ENCODE measurements at places on chromosomes 16 and 17. TPM values are rescaled to one million over a fixed set of nuclear protein-coding genes. Genes with fewer than 3 reads are reported as not detected.
A peak's percentile ranks its signal among the peaks of the same experiment; 100 is the strongest.

SLC35G6 gene
- 0.21 TPM for polyA plus RNA-seq

- no peak for DNase-seq
These were observed 16.1 kb upstream of the ABCA5 start for GRCh38 chr17:69342896-69343644.

DNA sequence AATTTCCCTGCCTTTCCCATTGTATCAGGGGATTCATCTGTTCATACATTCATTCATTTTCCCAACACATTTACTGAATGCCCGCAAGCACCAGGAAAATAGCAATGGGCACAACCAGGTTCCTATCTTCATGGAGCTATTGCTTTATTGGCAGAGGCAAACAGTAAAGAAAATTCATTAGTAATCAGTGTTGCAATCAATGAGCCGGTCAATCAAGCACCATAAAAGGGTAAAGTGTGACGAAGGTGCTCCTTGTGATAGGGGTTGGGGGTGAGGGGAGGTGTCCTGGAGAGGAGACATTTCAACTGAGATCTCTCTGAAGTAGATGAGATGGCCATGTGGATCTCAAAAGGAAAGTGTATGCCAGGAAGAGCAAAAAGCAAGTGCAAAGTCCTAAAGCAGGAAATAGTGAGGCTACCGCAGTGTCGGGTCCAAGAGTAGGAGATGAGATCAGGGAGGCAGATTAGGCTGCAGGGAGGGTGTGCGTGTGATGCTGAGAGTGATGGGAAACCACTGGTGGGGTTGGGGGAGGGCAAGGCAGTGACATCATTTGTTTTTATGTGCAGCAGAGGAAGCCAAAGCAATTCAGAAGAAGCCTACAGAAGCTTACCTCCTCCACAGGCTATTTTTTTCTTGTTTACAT lies 28.4 kb downstream of the CDH13 start:
- DNase-seq, result no peak

LPO gene
- 0.29 TPM for polyA plus RNA-seq

- no peak for DNase-seq
These were observed 6.5 kb upstream of the ORAI3 start for GRCh38 chr16:30942426-30942806.

NOG gene
- 1.4 TPM for polyA plus RNA-seq

DNA sequence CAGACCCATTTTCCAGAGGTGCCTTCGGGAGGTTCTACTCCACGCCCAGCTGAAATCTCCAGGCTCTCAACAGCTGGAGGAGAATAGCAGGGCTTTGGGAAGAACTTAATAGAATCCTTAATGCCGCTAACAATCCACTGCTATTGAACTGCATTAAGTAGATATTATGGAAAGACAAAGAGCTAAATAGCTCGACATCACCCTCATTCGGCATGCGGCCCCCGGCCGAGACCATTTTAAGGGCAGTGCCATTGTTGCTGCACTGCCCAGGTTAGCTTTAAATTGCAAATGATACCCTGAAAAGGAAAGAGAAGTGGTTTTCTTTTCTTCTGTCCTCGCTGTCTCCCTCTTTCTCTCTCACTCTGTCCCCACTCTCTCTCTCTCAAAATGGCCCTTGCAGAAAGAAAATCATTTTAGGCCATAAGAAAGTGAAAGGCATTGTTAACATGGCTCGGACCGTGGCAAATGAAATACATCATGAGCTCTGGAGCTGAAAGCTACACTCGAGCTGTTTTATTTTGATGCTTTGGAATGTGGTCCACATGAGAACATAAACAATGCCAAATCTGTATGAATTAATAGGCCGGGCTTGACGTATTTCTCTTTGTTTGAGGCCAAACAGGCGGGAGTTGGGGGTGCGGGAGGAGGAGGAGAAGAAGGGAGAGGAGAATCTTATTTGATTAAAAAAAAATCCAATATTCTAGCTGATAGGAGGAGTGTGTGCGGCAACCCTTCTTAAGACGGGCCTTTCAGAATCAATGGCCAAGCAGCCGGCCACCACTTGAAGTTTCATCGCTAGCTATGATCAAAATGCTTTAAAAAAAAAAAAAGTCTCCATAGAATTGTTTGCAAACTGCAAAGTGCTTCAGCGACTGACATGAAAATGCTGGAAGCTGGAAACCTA lies 298.8 kb upstream of the IRX3 start:
- DNase-seq, result peak; percentile 48

DNA sequence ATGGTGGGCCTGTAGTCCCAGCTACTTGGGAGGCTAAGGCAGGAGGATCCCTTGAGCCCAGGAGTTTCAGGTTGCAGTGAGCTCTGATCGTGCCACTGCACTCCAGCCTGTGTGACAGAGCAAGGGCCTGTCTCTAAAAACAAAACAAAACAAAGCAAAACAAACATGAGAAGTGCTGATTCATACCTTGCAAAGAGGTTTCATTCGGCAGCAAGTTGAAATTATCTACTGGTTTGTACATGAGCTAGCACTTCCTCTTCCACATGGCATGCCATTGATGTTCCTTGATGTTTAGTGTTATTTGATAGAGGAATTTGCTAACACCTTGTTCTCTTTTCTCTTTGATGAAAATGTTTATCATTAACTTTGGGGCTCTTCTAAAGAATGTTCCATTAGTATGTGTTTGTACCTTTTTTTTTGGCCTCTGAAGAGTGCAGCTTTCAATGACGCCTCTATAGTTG lies 50.6 kb downstream of the SPECC1 start:
- no peak for DNase-seq

GRCh38 chr17:80558046-80558445 lies 13.4 kb downstream of the RPTOR start:
- DNase-seq, result no peak

GRCh38 chr17:82127704-82128103 lies 29.7 kb upstream of the FASN start:
- DNase-seq, result no peak

DNA sequence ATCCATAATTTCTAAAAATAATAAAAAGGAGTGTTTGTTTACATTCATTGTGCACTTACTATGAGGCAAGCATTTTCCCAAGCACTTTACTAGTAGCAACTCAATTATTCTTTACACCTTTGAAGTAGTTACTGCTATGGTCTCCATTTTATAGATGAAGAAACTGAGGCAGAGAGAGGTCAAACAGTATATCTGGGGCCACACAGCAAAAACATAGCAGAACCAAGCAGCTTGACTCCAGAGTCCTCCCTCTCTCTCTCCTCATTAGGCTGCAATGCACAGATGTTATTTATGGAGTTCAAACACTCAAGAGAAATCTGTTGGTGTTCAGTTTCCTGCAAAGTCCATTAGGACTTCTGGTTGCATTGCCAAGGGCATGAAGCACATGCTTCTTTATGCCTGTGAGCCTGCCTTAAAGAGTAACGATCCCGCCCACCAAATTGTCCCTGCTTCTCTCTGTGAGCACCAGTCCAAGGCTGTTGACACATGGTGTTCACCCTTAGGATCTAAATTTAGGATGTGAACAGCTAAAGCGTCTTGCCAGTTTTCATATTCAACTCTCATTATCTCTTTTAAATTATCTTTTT lies 44.0 kb downstream of the GPRC5B start:
- DNase-seq, result no peak

IRX5 gene
- 10.2 TPM for polyA plus RNA-seq
